SK-N-SH treated with all-trans-retinoic acid at 6 μM for 48 hours (cell line): ENCODE measurements at places on chromosomes 12 and 14.
A peak's percentile ranks its signal among the peaks of the same experiment; 100 is the strongest.

GRCh38 chr14:82094829-82095345, 561.2 kb upstream of the SEL1L start:
- no peak for ATAC-seq

GRCh38 chr12:109720152-109720856, 6.7 kb downstream of the FAM222A start:
- ATAC-seq: peak; percentile 5; the same call in 1 of the 3 replicates

DNA sequence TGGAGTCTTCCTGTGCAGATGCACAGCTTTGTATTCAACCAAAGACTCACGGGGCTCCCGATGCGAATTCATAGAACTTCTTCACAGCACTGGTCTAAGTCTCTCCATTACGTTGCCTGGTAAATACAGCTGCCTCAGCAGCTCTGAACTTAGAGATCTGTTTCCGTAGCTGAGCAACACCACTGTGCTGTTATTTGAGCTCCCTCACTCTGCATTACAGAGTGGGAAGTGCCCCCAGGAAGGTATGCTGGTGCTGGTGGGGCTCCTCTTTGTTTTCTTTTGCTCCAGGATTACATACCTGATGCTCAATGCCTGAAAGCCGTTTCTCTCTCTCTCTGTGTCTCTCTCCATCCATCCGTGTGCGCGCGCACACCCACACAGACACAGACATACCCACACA, 227.5 kb upstream of the RMST start:
- no peak for ATAC-seq

GRCh38 chr12:48072266-48072665, 33.6 kb downstream of the SENP1 start:
- ATAC-seq: no peak

GRCh38 chr14:22980672-22981089, 1.7 kb downstream of the AJUBA start:
- peak; percentile 9 for ATAC-seq

- peak; percentile 54; the same call in 2 of the 3 replicates for ATAC-seq
These were observed 90.2 kb upstream of the TBX3 start for GRCh38 chr12:114774197-114774596.

DNA sequence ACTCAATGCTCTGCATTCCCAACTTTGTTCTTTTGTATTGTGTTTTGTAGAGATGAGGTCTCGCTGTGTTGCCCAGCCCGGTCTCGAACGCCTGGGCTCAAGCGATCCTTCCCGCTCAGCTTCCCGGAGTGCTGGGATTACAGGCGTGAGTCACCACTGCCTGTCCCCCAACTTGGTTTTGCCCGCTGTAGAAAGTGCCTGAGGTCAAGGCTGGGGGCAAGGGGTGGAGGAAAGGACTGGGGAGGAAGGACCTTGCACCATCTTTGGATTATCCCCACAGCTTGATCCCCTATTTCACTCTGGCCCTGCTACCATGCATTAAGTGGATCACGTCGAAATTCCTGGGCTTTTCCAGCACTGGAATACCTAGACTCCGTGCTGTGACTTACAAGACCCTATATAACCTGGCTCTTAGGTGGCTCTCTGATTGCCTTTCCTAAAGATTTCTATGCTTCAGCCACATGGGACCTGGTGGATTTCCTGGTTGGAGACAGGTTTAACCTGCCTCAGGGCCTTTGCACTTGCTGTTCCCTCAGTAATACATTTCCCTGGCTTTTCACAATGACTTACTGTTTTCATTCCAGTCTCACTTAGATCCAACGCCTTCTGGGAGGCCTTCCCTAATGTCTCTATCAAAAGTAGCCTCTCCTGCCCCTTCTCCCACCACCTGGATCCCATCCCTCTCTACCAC, 608 bp upstream of the PIANP start:
- no peak for ATAC-seq

GRCh38 chr12:132367071-132367851, 37.9 kb upstream of the GALNT9 start:
- no peak; the same call in 2 of the 3 replicates for ATAC-seq

DNA sequence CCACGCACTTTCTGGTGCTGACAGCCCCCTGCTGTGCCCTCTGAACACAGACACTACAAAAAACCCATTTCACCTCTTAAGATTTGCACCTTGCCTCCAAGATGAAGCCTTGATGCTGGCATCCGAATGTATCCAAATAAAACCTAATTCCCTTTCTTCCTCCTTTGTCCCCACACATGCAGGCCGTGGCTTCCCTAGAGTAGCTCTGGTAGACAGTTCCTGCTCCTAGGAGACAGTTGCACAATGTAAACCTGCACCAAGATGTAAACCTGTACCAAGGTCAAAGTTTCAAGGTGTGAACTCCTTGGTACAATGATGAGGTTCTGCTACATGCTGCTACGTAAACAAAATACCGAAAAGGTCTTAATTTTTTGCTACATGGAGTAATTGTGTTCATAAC, 625 bp upstream of the ABHD12B start:
- no peak for ATAC-seq

GRCh38 chr14:65153101-65153500, 50.8 kb upstream of the MAX start:
- ATAC-seq: no peak

DNA sequence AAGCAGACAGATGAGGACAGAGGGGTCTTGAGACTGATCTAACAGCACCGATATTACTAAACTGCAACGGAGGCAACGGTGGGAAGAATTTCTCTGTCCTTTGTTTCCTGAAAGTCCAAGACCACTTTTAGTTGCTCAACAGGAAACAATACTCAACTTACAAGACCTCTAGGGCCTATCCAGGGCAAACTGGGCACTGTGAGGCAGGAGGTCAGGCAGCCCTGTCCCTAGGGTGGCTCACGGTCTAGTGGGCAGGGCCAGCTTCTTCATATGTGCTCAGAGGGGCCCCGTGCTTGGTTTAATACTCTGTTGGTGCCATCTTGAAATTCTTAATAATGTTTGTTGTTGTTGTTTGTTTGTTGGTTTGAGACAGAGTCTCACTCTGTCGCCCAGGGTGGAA, 14.2 kb downstream of the SSH1 start:
- no peak for ATAC-seq

- ATAC-seq: no peak
These were observed 129.0 kb downstream of the RFLNA start for GRCh38 chr12:124423761-124424515.

GRCh38 chr14:66315548-66315947, 170.6 kb upstream of the CCDC196 start:
- ATAC-seq: no peak
